ENCODE measurements at places on chromosomes 16 and 17. TPM values are rescaled to one million over a fixed set of nuclear protein-coding genes. Genes with fewer than 3 reads are reported as not detected.

Gene SPATA32
- not detected for total RNA-seq

Gene MYH3
- total RNA-seq, result 1.1 TPM

Gene MYH11
- 6,632 TPM for total RNA-seq

DNA sequence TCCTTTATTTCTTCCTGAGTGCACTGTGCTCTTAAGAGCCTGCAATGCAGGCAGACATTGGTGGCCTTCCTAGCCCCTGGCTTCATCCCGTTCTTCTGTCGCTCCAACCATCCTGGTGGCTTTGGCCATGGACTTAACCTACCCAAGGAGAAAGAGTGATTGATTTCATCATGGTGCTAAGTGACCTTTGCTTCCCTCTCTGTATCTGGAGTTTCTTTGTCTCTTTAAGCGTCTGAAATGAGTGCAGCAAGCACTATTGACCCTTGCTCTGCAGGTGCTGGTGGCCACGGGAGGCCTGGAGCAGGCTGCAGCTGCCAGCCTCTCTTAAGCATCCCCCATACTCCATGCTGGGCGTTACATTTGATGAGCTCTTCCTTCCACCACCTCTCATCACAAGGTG lies 60.5 kb downstream of the RAP1GAP2 start:
- no peaks in the 10 kb centered on the region for H3K36me3 ChIP-seq
- DNase-seq, result no peak
- H3K27ac ChIP-seq, result no peak overlapping the region
- peaks cover 21% of the 10 kb centered on the region for H3K4me1 ChIP-seq

GRCh38 chr17:8189041-8189710 lies 804 bp downstream of the BORCS6 start:
- peak overlapping the region; percentile 94 for H3K27ac ChIP-seq
- H3K4me1 ChIP-seq, result peaks cover 54% of the 10 kb centered on the region
- no peaks in the 10 kb centered on the region for H3K36me3 ChIP-seq
- H3K4me3 ChIP-seq, result peak overlapping the region; percentile 66

DNA sequence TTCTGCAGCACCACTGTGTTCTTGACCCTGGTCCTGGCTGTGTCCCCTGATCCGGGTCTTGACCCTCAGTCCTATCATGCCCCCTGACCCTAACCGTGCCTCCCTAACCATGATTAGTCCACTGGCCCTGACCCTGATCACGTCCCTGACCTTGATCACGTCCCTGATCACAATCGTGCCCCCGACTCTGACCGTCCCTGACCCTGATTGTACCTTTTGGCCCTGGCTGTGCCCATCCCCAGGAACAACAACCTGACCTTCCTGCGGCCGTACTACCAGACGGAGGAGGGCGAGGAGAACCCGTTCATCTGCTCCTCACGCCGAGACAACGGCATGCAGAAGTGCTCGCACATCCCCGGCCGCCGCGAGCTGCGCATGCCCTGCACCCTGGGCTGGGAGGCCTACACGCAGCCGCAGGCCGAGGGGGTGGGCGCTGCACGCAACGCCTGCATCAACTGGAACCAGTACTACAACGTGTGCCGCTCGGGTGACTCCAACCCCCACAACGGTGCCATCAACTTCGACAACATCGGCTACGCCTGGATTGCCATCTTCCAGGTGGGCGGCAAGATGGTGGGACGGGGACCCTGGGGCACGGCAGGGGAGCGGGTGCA lies 24.9 kb downstream of the TPSG1 start:
- H3K27ac ChIP-seq, result peak overlapping the region; percentile 40
- no peak for DNase-seq
- H3K36me3 ChIP-seq, result peaks cover 51% of the 10 kb centered on the region
- H3K4me3 ChIP-seq, result no peak overlapping the region

DNA sequence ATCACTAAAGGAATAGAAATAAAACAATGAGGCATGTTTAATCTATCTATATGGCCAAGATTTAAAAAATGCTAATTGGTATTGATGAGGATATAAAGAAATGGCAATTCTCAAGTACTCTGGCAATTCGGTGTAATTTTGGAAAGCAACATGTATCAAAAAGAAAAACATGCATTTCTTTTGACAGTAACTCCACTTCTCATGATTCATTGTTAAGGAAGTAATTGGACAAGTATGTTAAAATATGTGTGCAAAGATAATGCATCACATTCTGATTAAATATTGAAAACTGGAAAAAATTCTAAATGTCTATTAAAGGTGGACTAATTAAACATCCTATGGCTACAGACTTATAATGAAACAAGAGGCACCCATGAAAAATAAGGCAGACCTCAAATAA lies 81.2 kb downstream of the CREBBP start:
- H3K4me1 ChIP-seq, result no peaks in the 10 kb centered on the region
- no peaks in the 10 kb centered on the region for H3K36me3 ChIP-seq
- H3K27ac ChIP-seq, result no peak overlapping the region
- no peaks in the 10 kb centered on the region for H3K27me3 ChIP-seq
- no peak for DNase-seq

DNA sequence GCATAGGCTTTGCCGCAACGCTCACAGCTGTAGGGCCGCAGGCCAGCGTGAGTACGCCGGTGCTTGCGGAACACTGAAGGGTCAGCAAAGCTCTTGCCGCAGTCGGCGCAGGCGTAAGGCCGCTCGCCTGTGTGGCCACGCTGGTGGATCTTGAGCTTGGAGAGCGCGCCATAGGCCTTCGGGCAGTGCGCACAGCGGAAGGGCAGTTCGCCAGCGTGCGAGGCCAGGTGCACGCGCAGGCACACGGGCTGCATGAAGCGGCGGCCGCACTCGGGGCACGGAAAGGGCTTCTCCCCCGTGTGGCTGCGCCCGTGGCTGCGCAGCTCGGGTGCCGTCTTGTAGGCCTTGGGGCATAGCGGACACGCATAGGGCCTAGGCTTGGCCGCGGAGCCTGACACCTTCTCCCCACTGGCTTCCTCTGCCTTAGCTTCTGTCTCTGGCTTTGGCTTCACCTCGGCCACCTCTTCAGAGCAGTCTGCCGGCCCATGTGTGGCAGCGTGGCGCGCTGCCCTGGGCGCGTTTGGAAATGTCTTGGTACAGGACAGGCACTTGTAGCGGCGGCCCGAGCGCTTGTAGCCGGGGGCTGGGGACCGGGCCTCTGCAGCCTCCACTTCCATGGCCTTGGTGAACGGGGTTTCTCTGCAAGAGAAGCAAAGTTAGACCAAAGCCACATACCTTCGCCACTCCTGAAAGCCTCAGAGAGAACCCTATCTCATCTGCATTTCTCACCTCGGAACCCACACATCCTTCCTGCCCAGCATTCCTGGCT lies 10.0 kb downstream of the ZNF668 start:
- H3K36me3 ChIP-seq, result peaks cover 28% of the 10 kb centered on the region
- H3K4me3 ChIP-seq, result no peak overlapping the region
- DNase-seq, result no peak
- H3K27me3 ChIP-seq, result no peaks in the 10 kb centered on the region

GRCh38 chr16:84737192-84738011 lies 37.6 kb downstream of the USP10 start:
- DNase-seq, result no peak
- no peak overlapping the region for H3K27ac ChIP-seq
- no peaks in the 10 kb centered on the region for H3K27me3 ChIP-seq
- H3K4me1 ChIP-seq, result peaks cover 60% of the 10 kb centered on the region
- peaks cover 8% of the 10 kb centered on the region for H3K36me3 ChIP-seq

DNA sequence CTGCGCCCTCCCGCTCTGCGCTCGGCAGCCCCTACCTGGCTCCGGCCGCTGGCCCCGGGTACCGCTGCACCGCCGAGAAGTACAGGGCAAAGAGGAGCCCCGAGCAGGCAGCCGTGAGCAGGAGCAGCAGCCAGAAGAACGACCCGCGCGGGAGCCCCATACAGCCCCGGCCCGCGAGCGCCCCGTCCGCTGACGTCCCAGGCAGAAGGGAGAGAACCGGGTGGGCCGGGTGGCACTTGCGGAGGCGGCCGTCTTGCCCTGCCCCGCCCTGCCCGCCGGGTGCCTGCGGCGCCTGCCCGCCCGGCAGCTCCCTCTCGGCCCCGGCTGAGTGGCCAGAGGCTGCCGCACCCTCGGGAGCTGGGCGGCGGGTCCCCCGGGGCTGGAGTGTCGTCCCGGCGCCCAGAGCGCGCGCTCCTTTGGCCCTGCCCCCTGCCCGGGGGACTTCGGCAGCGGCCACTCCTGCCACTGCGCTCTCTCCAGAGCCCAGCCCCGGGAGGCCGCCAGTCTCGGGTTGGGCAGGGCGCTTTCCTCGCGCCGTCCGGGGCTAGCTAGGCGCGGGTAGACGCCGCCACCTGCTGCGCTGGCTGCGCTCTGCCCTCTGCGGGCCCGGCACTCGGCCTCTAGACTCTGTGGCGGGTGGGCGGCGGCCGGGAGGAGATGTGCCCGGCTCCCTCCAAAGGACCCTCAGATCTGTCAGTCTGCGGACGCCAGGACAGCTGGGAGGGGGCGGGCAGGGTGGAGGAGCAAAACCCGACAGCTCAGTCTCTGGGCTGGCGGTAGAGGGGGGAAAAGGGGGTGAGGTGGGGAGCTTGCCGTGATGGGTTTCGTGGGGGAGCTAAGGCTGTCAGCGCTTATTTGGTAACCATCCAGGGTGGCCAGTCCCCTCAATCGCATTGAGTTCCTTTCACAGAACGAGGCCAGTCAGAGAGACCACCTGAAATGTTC lies at the start of gene ST6GALNAC2:
TSS of gene ST6GALNAC2 (minus strand) at position 212 of the 945 bp plus-strand sequence. CDS start at position 160, 52 bp downstream.
- DNase-seq, result peak; percentile 79
- H3K27ac ChIP-seq, result peak within 1 kb of the TSS; percentile 59
- peaks cover 19% of the 10 kb centered on the region for H3K27me3 ChIP-seq
- peak within 1 kb of the TSS; percentile 58 for H3K4me3 ChIP-seq
- H3K36me3 ChIP-seq, result no peaks in the 10 kb centered on the region
- H3K4me1 ChIP-seq, result peaks cover 23% of the 10 kb centered on the region

DNA sequence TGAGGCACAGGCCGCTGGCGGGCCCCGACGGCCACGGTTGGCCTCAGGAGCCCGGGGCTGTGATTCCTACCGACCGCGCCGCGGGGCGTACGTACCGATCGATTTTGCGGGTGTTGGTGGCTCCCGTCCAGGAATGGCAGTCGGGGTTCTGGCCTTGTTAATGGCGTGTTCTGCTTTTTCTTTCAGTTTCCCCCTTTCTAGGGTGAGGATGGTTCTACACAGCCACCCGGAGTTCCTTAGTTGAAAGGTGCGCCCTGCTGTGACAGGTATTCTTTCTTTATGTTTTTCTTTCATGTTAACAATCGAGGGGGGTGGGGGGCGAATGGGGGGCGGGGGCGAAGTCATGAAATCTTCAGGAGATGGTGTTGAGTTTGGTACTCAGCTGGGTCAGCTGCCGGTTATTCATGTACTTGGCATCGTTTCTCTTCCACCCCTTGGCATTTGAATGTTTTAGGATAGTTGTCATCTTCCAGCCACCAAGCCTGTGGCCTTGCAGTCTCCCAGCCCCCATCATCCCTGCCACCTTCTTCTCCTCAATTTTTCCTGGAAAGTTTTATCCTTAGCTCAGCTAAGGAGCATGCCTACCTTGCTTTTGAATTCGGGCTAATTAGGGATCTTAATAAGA lies 802 bp downstream of the CYLD start:
- peak overlapping the region; percentile 99 for H3K4me3 ChIP-seq
- no peak for DNase-seq
- H3K27ac ChIP-seq, result peak overlapping the region; percentile 89

GRCh38 chr17:13560935-13561334 lies 40.8 kb downstream of the HS3ST3A1 start:
- H3K27ac ChIP-seq, result no peak overlapping the region
- DNase-seq, result no peak
- no peaks in the 10 kb centered on the region for H3K27me3 ChIP-seq
- no peaks in the 10 kb centered on the region for H3K36me3 ChIP-seq
- H3K4me1 ChIP-seq, result no peaks in the 10 kb centered on the region

GRCh38 chr17:15648386-15648785 lies 28.9 kb upstream of the FBXW10B start:
- H3K27me3 ChIP-seq, result no peaks in the 10 kb centered on the region
- DNase-seq, result no peak
- H3K4me3 ChIP-seq, result no peak overlapping the region
- no peak overlapping the region for H3K27ac ChIP-seq
- no peaks in the 10 kb centered on the region for H3K36me3 ChIP-seq

DNA sequence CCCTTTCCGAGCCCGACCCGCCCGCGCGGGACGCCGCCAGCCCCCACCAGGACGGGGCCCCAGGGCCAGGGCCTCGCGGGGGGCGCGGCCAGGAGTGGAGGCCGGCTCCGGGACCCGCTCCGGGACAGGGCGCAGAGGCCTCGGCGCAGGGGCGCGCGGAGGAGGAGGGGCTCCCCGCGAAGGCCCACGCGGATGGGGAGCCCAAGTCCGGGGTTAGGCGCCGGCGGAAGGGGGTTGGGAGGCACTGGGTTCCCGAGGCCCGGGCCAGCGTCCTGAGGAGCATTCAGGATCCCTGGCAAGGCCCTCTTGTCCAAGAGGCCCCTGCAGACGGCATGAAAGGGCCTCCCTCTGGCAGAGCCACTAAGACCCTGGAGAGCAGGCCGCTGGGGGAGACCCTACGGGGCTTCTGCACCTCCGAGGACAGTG lies 57.8 kb upstream of the CIBAR2 start:
- H3K27ac ChIP-seq, result no peak overlapping the region
- H3K36me3 ChIP-seq, result no peaks in the 10 kb centered on the region
- no peaks in the 10 kb centered on the region for H3K27me3 ChIP-seq

GRCh38 chr16:70685938-70686375 lies at the start of gene MTSS2:
TSS of gene MTSS2 (minus strand) at chr16:70686053. CDS start at chr16:70685791, 262 bp downstream.
- no peaks in the 10 kb centered on the region for H3K36me3 ChIP-seq
- H3K4me1 ChIP-seq, result peaks cover 89% of the 10 kb centered on the region
- peak; percentile 96 for DNase-seq

GRCh38 chr17:49577963-49578362 lies 2.3 kb downstream of the NXPH3 start:
- peaks cover 54% of the 10 kb centered on the region for H3K4me1 ChIP-seq
- H3K27me3 ChIP-seq, result no peaks in the 10 kb centered on the region
- peak overlapping the region; percentile 87 for H3K27ac ChIP-seq
- DNase-seq, result no peak

DNA sequence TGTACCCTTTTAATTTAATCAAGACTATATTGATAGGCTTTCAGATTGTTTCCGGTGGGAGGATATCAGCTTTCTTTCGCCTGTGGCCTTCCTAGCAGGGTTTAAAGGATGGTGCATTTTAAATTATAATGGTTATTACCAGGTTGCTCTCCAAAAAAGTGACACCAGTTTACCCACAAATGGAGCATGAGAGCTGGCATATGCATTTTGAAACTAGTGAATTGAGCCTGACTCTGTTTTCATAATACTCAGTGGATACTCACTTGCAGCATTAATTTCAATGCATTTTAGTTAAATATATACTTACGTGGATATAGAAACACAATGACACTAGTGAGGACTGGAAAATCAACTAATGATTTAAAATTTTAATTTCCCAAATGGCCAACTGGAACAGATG lies 5.8 kb downstream of the MYL4 start:
- no peaks in the 10 kb centered on the region for H3K4me1 ChIP-seq
- H3K27me3 ChIP-seq, result no peaks in the 10 kb centered on the region
- H3K4me3 ChIP-seq, result no peak overlapping the region

Measured in sigmoid colon (tissue), 7 donors.